Foreskin keratinocyte (primary cell): ENCODE measurements at places on chromosomes 2 and 18. TPM values are rescaled to one million over a fixed set of nuclear protein-coding genes. Genes with fewer than 3 reads are reported as not detected.
A peak's percentile ranks its signal among the peaks of the same experiment; 100 is the strongest.

The DSG2 gene
- 28.0 and 35.4 TPM in 2 replicates for polyA plus RNA-seq

The B3GNT7 gene
- polyA plus RNA-seq, result 0.07 and 0.08 TPM in 2 replicates

The HOXD13 gene
- not detected in 2 replicates for polyA plus RNA-seq

The CRACDL gene
- polyA plus RNA-seq, result 1.1 and 1.4 TPM in 2 replicates

The PHOSPHO2 gene
- polyA plus RNA-seq, result 1.0 and 2.0 TPM in 2 replicates

The SESTD1 gene
- polyA plus RNA-seq, result 5.8 and 6.4 TPM in 2 replicates

The ALPP gene
- polyA plus RNA-seq, result not detected in 2 replicates

The ABCG5 gene
- polyA plus RNA-seq, result not detected in 2 replicates

GRCh38 chr2:190216829-190217228, 102.8 kb downstream of the HIBCH start:
- no peak for DNase-seq

- peak; percentile 61 for DNase-seq
Observed at GRCh38 chr2:108575132-108575966, 41.1 kb downstream of the LIMS1 start.

- DNase-seq, result no peak
Observed at GRCh38 chr2:109028277-109028676, 39.3 kb upstream of the EDAR start.

GRCh38 chr18:45284851-45285250, 330.4 kb upstream of the SLC14A2 start:
- no peak for DNase-seq

DNA sequence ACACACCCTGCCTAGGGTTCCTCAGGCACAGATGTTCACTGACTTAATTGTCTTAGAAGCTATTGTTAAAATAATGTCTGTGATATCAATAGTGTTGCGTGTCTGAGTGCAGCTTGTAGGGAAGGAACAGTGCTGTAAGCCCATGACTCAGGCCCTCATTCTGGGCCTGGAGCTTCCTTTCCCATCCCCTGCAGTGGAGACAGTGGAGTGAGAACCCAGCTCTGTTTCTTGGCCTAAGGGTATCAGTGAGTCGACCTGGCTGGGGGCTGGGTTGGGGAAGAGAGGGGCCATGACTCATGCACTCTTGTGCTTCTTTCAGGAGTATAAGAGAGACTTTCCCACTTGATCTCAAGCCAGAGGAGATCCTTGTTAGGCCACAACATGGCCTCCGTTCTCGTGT, 106.8 kb downstream of the HRH4 start:
- DNase-seq, result peak; percentile 97

GRCh38 chr18:66966171-66966570, 362.3 kb upstream of the CDH19 start:
- DNase-seq, result no peak

DNA sequence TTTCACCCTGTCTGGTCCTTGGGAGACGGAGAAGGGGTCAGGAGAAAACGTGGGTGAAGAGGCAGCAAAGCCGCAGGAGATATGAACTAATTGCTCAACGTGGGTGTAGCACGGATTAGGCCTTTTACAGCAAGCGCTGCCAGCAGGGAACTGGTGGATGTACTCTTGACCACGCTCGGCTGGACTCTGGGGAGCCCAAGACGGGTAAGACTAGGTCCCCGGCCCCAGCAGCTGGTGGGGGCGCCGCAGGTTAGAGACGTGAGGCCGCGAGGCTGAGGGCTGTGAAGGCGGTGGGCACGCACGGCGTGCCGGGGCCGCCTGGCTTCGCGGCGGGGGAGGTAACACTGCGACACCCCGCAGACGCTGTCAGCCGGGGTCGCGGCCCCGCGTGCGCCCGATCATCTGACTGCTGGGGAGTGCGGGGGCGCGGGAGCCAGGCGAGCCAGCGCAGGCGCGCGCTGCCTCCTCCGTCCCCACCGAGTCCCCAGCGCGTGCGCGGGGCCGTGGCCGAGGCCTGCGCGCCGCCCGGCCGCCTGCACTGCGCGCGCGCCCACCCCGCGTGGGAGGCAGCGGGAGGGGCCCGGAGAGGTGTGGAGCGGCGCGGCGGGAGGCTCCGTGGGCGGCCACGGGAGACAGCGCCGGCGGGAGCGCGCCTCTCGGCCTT, at the start of gene CLIP4:
Gene CLIP4, plus strand, starts transcription at position 470 of the 664 bp plus-strand sequence. CDS start 5,974 bp downstream, outside the sequence.
- peak; percentile 33 for DNase-seq

GRCh38 chr2:20479835-20480234, 33.0 kb downstream of the RHOB start:
- DNase-seq, result no peak

- DNase-seq, result no peak
Observed at GRCh38 chr2:112887964-112888749, 22.8 kb upstream of the IL37 start.

DNA sequence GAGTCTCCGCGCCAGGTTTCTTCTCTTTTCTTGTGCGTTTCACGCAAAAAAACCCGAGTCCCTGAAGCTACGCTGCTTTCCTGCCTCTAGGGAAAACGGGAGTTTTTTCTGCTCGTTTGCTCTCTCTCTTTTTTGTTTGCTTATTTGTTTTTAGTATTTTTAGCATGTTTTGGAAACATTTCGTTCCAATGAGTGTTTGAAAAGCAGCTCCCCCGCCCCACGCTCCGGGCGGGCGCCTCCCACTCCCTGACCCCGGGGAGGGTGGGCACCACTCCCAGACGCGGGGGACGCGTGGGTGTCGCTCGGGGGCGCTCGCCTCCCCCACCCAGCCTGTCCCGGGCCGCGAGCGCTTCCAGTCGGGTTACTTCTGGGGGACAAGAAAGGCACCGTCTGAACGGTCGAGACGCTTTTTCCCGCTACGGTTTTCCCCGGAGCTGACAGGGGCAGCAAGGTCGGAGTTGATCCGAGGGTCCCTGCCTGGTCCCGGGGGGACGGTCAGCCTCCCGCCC, 446 bp upstream of the EFHD1 start:
- DNase-seq, result no peak

GRCh38 chr2:7191932-7192331, 274.7 kb downstream of the RNF144A start:
- DNase-seq, result peak; percentile 91

DNA sequence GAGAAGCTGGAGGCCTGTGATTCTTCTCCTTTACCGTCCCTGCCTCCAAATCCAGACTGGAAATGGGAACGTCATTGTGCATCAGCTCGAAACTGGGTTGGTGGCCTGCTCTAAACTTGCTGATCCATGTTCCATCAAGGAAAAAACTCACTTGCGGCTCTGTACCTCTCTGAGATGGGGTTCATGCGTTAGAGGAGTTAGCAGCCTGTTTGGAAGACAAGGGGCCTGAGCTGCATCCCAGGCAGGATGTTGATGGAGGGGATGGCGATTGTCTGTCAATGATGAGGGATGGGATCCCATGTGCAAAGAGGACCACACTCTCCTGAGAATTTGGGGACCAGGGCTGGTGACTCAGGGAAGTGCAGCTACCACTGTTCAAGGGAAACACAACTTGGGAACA, 26.0 kb downstream of the TWIST2 start:
- no peak for DNase-seq

- no peak for DNase-seq
Observed at GRCh38 chr2:230879271-230879882, 14.6 kb downstream of the ITM2C start.

GRCh38 chr2:216873573-216873972, 13.7 kb upstream of the TNP1 start:
- DNase-seq, result no peak

DNA sequence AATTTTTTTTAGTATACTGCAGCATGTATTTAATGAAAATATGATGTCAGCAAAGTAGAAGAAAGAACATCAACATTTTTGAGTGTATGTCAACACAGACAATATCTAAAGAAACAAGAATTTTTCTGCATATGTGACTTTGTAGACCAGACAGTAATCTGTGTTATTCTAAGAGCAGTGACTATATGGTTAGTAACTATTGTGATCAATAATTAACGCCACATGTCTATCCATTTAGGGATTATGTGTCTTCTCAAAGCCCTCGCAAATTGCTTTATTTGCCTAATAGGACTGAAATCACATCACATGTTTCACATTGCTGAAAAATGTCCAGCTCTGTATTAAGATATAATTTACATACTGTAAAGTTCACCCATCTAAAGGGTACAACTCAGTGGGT, 107.8 kb downstream of the GFPT1 start:
- DNase-seq, result no peak

DNA sequence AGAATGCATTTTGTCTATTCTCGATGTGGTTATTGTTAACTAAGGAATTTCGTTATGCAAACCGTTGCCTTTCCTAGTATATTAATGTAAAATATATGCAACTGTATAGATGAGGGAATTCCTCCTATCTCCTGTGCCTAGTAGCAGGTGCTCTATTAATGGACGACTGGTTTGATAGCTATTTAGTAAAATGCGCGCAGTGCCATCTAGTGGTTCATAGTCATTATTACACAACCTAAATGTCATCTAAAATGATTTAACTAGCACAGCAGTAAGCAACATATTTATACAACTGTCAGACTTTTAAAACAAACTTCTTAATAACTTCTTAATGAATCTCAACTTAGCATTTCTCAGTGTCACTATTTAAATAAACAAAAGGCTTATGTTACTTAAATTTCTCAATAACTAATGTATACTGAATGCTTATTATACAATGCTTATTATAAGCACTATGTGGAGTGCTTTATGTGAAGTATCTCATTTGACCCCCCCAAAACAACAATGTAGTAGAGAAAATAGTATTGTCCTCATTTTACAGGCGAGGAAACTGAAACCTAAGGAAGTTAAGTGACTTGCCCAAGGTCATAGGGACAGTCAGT, 77.9 kb downstream of the DTNA start:
- DNase-seq, result peak; percentile 36

DNA sequence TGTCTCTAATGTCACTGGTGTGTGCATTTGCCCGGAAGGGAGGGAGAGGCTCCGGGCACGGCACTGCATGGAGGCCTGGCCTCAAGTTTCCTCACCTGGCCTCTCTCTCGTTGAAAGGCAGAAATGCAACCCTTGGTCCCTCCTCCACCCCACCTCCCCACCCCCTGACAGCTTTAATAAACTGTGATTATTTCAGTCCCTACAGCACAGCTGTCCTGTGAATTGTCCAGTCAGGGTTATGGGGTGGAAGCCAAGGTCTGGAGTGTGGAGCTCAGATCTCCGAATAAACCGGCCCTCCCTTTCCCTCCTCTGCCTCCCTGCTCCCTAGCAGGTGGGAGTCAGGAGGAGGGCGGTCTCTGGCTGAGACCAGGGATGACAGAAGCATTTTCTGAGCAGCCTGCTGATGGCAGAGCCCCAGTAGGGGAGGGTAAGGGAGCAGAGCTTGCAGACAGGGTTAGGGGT, 199.2 kb upstream of the SMAD2 start:
- no peak for DNase-seq
